ENCODE measurements at places on chromosomes 2 and 18. TPM values are rescaled to one million over a fixed set of nuclear protein-coding genes. Genes with fewer than 3 reads are reported as not detected.

DNA sequence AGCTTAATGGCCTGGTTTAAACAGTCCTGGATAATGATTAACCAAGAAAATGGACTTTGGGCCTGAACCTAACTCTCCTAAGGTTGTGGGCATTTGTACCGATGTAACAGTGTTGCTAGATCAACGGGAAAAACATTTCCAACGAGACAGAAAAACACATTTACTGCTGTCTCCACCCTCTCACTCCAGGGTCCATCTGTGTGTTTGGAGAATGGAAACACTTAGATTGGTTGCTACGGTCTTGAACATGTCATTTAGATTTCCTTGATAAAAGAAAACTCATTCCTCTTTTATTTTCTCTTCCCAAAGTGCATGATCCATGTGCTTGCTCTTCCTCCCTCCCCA, 88.0 kb downstream of the SOCS6 start:
- no peaks in the 10 kb centered on the region for H3K36me3 ChIP-seq
- no peaks in the 10 kb centered on the region for H3K4me1 ChIP-seq
- DNase-seq = no peak
- H3K27ac ChIP-seq = no peak overlapping the region
- no peak overlapping the region for H3K4me3 ChIP-seq
- H3K27me3 ChIP-seq = no peaks in the 10 kb centered on the region

- H3K4me3 ChIP-seq = no peak overlapping the region
- H3K36me3 ChIP-seq = no peaks in the 10 kb centered on the region
- no peak overlapping the region for H3K27ac ChIP-seq
- H3K27me3 ChIP-seq = no peaks in the 10 kb centered on the region
Observed at GRCh38 chr18:34991152-34991551, 50.1 kb upstream of the MAPRE2 start.

- H3K4me3 ChIP-seq = no peak overlapping the region
- H3K36me3 ChIP-seq = peaks cover 23% of the 10 kb centered on the region
- peaks cover 40% of the 10 kb centered on the region for H3K4me1 ChIP-seq
- H3K27me3 ChIP-seq = no peaks in the 10 kb centered on the region
Observed at GRCh38 chr2:160432633-160433032, 61.0 kb downstream of the RBMS1 start.

GRCh38 chr18:63216516-63217311, 102.9 kb downstream of the BCL2 start:
- peak overlapping the region; percentile 95 for H3K27ac ChIP-seq
- peaks cover 70% of the 10 kb centered on the region for H3K36me3 ChIP-seq
- no peaks in the 10 kb centered on the region for H3K27me3 ChIP-seq
- H3K4me1 ChIP-seq = peaks cover 95% of the 10 kb centered on the region
- peak; percentile 66 for DNase-seq

- no peaks in the 10 kb centered on the region for H3K4me1 ChIP-seq
- DNase-seq = no peak
- H3K27ac ChIP-seq = no peak overlapping the region
- H3K27me3 ChIP-seq = no peaks in the 10 kb centered on the region
- H3K36me3 ChIP-seq = no peaks in the 10 kb centered on the region
Observed at GRCh38 chr2:1483551-1483950, 70.3 kb downstream of the TPO start.

DNA sequence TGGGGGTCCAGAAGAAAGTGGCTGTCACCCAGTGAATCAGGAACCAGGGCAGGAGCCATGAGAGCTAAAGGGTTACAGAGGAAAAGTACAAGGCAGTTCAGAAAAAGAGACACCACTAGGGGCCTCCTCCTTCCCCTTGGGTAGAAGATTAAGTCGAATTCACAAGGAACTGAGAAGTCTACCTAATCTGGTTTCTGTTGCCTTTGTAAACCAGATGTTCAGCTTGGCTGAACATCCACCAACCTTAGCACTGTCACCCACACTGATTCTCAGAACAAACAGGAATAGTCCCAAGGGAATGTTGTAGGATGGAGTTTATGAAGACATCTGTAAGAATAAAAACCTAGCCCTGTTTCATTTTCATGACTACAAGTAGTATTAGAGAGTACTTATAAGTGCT, 90.4 kb upstream of the NOSTRIN start:
- no peak overlapping the region for H3K27ac ChIP-seq
- no peaks in the 10 kb centered on the region for H3K27me3 ChIP-seq
- no peak overlapping the region for H3K4me3 ChIP-seq
- H3K36me3 ChIP-seq = no peaks in the 10 kb centered on the region
- DNase-seq = no peak
- H3K4me1 ChIP-seq = no peaks in the 10 kb centered on the region

GRCh38 chr2:188902901-188903491, 71.2 kb upstream of the COL3A1 start:
- H3K36me3 ChIP-seq = no peaks in the 10 kb centered on the region
- H3K27me3 ChIP-seq = no peaks in the 10 kb centered on the region
- no peak overlapping the region for H3K27ac ChIP-seq
- H3K4me3 ChIP-seq = no peak overlapping the region
- no peaks in the 10 kb centered on the region for H3K4me1 ChIP-seq

DNA sequence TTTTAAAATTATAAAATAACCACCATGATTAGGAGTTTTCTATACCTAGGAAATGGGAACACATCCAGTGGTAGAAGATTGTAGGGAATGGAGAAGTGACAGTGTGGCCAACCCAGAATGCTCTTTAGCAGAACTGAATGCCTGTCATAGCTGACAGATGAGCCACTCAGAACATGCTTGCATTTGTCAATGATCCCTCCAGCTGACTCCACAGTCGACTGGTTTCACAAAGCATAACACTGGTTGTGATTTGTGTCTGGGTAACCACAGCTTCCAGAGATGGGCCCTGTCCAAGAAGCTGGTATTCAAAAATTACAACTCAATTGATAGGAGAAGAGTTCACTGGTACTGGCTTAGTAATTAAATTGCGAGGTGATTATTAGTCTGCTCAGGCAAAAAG, 9.0 kb upstream of the CTIF start:
- H3K4me3 ChIP-seq = no peak overlapping the region
- H3K27me3 ChIP-seq = peaks cover 36% of the 10 kb centered on the region
- no peaks in the 10 kb centered on the region for H3K36me3 ChIP-seq
- no peak for DNase-seq
- peaks cover 5% of the 10 kb centered on the region for H3K4me1 ChIP-seq

DNA sequence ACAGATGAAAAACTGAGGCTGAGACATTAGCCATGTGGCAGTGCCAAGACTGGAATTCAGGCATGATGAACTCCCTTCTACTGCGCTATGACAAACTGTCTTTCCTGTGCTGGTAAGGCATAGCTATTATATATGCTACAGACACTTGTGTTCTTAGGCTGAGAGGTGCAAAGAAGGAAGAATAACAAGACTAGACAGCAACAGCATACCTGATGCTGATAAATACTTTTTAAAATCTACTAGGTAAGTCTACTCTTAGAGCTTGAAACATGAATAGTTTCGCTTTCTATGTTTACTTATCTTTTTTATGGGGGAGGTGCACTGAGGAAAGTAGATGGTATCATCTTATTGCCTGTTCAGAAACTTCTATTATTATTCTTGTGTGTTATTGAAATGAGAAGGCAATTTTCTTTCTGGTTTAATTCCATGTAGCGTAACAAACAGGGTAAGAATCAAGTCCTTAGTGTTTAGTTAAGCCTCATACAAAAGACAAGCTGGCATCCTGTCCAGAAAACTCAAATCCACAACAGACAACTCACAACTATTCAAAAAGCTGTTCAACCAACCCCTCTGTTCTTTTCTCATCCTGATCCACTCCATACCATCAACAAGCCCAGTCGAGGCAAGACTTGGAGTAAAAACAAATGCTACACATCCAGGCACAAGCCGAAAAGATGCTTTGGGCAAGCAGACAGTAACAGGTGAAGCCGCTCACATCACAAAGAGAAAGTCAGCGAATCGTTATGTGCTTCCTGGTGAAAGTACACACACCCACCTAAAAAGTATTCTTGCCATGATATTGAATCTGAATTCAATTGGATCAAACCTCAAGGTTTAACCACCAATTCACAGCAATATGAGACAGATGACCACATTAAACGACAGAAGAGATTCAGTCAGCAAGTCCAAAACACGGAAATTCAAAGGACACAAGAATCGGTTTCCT, 1.5 kb downstream of the TTC32 start:
- H3K36me3 ChIP-seq = peaks cover 27% of the 10 kb centered on the region
- peaks cover 48% of the 10 kb centered on the region for H3K4me1 ChIP-seq
- H3K4me3 ChIP-seq = peak overlapping the region; percentile 85
- peak overlapping the region; percentile 95 for H3K27ac ChIP-seq
- peaks cover 4% of the 10 kb centered on the region for H3K27me3 ChIP-seq
- DNase-seq = peak; percentile 57

DNA sequence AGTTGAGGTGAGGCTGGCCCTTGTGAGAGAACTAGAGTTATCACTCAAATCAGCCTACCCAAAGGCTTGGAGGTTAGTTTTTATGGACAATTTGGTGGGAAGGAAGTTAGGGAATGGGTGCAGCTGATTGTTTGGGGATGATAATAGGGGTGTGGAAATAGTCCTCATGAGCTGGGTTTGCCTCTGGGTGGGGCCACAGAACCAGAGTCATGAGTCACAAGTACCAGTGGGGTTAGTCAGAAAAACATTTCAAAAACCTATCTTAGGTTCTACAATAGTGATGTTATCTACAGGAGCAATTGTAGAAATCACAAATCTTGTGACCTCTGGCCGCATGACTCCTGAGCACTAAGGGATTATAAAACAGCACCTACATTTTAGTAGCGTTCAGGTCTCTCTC, 630.1 kb upstream of the PIK3C3 start:
- H3K27ac ChIP-seq = no peak overlapping the region
- no peaks in the 10 kb centered on the region for H3K36me3 ChIP-seq
- no peaks in the 10 kb centered on the region for H3K27me3 ChIP-seq
- no peak for DNase-seq

DNA sequence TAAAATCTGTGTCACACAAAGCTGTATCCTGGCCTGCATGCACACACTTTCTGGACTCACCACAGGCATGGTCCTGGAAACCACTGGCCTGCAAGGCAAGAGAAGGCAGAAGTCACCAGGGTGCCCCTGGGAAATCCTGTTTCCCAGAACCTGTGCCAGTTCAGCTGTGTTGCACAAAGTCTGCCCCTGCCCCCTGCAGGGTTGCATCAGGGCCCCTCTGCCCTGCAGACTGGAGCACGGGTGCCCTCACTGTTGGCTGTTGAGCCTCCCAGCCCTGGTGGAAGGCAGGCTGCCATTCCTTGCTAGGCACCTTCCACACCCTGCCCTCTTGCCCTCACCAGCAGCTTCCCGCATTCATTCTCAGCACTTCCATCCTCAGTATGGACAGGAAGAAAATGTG, 18.0 kb upstream of the TUBB6 start:
- peaks cover 2% of the 10 kb centered on the region for H3K4me1 ChIP-seq
- H3K4me3 ChIP-seq = no peak overlapping the region
- H3K27me3 ChIP-seq = peaks cover 54% of the 10 kb centered on the region

- H3K4me1 ChIP-seq = peaks cover 31% of the 10 kb centered on the region
- H3K27me3 ChIP-seq = peaks cover 54% of the 10 kb centered on the region
- H3K27ac ChIP-seq = peak overlapping the region; percentile 73
Observed at GRCh38 chr18:57077786-57078552, 68.9 kb upstream of the BOD1L2 start.

DNA sequence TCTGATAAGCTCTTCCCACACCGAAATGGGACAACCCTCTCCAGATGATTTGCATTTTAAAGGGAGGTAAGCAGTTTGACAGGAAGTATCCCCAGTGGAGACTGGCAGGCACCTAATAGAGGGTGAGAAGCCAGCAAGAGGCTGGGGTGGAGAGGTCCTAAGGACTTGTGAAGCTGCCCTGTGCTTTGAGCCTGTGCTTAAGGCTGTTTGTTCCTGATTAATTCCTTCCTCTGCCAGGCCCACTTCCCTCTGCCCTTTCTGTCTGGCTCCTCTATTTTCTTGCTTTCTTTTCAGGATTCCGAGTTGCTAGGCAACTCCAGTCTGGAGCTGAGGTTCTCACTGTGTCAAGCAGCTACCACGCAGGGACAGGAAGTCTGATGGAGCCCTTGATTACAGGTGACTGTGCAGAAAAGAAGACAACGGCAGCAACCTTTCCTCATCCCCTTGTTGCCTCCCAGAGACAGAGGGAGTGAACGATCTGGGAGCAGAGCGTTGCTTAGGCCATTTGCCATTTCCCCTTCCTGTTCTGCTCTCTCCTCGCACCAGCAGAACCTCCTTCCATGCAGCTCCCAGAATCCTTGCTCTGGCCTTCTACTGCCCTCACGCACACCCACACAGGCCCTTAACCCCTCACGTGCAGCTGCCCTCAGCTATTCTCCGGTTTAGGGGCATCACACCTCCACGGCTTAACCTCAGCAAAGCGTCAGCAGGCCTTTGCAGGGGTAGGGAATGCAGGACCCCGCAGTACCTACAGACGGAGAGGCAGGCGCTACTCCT, 103.6 kb upstream of the CELF4 start:
- H3K4me3 ChIP-seq = no peak overlapping the region
- DNase-seq = no peak
- no peaks in the 10 kb centered on the region for H3K27me3 ChIP-seq
- no peaks in the 10 kb centered on the region for H3K36me3 ChIP-seq
- H3K4me1 ChIP-seq = no peaks in the 10 kb centered on the region

DNA sequence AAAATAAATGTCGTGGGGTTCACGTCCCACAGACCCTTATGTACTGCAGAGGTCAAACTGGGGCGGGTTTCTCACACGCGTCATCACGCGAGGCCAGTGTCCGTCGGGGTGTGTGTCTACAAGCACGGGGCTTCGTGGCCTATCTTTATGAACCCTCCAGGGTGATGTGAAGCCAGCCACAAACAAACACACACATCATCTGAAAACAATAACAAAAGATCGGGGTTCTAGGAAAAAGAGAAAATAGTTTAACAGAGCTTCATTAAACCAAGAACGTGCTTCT, 23.3 kb downstream of the LDLRAD4 start:
- no peak overlapping the region for H3K27ac ChIP-seq
- H3K36me3 ChIP-seq = no peaks in the 10 kb centered on the region
- no peak for DNase-seq
- H3K4me3 ChIP-seq = no peak overlapping the region

DNA sequence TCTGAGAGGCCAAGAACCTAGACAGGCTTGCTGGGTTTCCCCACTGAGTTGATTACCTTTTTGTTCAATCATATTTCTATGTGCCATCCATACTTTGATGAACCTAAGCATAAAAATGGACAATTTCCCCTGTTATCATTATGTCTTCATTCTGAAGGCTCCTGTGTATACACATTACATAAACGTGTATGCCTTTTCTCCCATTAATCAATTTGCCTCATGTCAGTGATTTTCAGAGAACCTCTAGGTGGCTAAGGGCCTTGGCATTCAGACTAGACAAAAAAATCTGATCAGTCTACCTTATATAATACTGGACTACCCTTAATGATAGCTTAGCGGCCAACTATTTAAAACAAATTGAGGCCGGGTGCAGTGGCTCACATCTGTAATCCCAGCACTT, 4.1 kb upstream of the PEX13 start:
- DNase-seq = no peak
- peaks cover 32% of the 10 kb centered on the region for H3K4me1 ChIP-seq
- H3K4me3 ChIP-seq = no peak overlapping the region

ASPRV1 gene
- total RNA-seq = 1.3 TPM

NTSR2 gene
- total RNA-seq = not detected

NEURL3 gene
- 0.38 TPM for total RNA-seq

DDX18 gene
- 55.3 TPM for total RNA-seq

OTOF gene
- total RNA-seq = 115 TPM

CYS1 gene
- not detected for total RNA-seq

CPO gene
- not detected for total RNA-seq

SMAD2 gene
- total RNA-seq = 156 TPM

TTR gene
- not detected for total RNA-seq

All from activated CD8-positive, alpha-beta memory T cell treated with anti-CD3 and anti-CD28 coated beads, Interleukin-2, amount 10 ng/mL, durations not matched to agents 7 days and 5 days (primary cell).